Prostate gland (tissue), 2 donors: ENCODE measurements at places on chromosomes 12 and 14. TPM values are rescaled to one million over a fixed set of nuclear protein-coding genes. Genes with fewer than 3 reads are reported as not detected.
A peak's percentile ranks its signal among the peaks of the same experiment; 100 is the strongest.

The STYK1 gene
- 39.7 TPM for total RNA-seq

DNA sequence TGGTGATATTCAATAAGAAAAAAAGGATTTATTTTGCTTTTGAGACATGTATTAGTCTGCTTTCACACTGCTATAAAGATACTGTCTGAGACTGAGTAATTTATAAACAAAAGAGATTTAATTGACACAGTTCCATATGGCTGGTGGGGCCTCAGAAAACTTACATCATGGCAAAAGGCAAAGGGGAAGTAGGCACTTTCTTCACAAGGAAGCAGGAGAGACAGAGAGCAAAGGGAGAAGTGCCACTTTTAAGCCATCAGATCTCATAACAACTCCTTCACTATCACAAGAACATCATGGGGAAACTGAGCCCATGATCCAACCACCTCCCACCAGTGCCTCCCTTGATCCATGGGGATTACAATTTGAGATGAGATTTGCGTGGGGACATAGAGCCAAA, 43.9 kb downstream of the BHLHE41 start:
- DNase-seq = no peak
- H3K4me1 ChIP-seq = no peaks in the 10 kb centered on the region
- H3K27ac ChIP-seq = no peak overlapping the region

- peaks cover 9% of the 10 kb centered on the region for H3K4me1 ChIP-seq
- H3K27ac ChIP-seq = peak overlapping the region; percentile 65
- H3K27me3 ChIP-seq = no peaks in the 10 kb centered on the region
- peak overlapping the region; percentile 62 for H3K4me3 ChIP-seq
- DNase-seq = no peak
These were observed 645 bp downstream of the JDP2 start for GRCh38 chr14:75428230-75429104.

- no peak overlapping the region for H3K27ac ChIP-seq
- no peak for DNase-seq
- no peaks in the 10 kb centered on the region for H3K4me1 ChIP-seq
- no peaks in the 10 kb centered on the region for H3K36me3 ChIP-seq
These were observed 26.6 kb downstream of the MBIP start for GRCh38 chr14:36293824-36294223.

The KRT77 gene
- total RNA-seq = 0.57 TPM

GRCh38 chr12:28191051-28192048, 1.1 kb downstream of the CCDC91 start:
- no peaks in the 10 kb centered on the region for H3K4me1 ChIP-seq
- no peaks in the 10 kb centered on the region for H3K36me3 ChIP-seq
- peak overlapping the region; percentile 95 for H3K27ac ChIP-seq
- no peak for DNase-seq
- no peaks in the 10 kb centered on the region for H3K27me3 ChIP-seq

- H3K27me3 ChIP-seq = no peaks in the 10 kb centered on the region
- no peaks in the 10 kb centered on the region for H3K4me1 ChIP-seq
- no peaks in the 10 kb centered on the region for H3K36me3 ChIP-seq
- H3K27ac ChIP-seq = no peak overlapping the region
These were observed 224.1 kb upstream of the TMEM132C start for GRCh38 chr12:128042825-128043224.

DNA sequence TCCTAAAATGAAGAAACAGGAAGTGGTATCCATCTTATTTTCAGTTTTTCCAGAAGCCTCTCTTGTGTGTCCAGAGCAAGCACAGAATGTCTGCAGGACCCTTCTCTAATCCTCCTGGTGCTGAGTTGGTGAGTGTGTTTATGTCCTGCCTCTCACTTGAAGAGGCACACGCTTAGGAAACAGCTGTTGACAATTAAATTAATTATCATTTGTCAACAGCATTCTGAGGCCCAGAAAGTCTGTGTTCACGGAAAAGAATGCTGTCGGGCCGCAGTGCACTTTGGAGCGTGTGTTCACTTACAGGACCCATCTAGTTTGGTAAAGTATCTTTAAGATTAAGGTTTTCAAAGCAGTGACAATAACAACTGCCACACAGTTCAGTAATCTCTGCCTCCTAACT, 70.5 kb downstream of the LMNTD1 start:
- no peak for DNase-seq
- H3K27ac ChIP-seq = no peak overlapping the region
- H3K4me1 ChIP-seq = no peaks in the 10 kb centered on the region
- no peaks in the 10 kb centered on the region for H3K36me3 ChIP-seq

DNA sequence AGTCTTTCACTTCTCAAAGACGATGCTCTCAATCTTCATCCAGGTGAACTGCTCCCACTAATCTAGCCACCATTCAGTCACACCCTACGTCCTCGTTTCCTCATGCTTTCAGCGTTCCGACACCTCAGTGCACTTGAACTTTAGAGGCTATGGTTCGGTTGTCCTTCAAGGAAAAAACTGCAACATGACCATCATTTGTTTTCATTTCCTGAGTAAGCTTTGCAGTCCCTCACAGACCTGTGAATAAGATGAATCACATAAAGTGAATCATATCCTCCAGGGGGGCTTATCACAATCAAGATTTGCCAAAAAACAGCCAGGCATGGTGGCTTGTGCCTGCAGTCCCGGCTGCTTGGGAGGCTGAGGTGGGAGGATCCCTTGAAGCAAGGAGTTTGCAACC, 80.2 kb downstream of the TMCC3 start:
- H3K4me1 ChIP-seq = no peaks in the 10 kb centered on the region
- H3K27me3 ChIP-seq = no peaks in the 10 kb centered on the region
- H3K4me3 ChIP-seq = no peak overlapping the region
- no peaks in the 10 kb centered on the region for H3K36me3 ChIP-seq
- no peak for DNase-seq
- no peak overlapping the region for H3K27ac ChIP-seq

DNA sequence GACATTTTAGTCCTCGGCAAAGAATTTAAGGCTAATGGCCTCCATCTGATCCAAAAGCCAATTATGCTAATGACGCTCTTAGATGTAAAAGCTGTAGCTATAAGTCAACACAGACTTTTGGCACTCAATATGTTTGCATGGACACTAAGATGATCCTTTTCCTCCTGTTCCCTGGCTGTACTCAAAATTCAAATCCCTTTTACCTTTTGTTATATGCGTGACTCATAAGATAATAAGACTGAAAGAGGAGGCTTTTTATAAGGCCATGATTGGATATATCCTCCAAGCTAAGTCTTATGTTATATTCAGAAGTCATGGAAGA, 89.8 kb downstream of the PDZRN4 start:
- H3K4me3 ChIP-seq = no peak overlapping the region
- no peaks in the 10 kb centered on the region for H3K27me3 ChIP-seq
- no peaks in the 10 kb centered on the region for H3K4me1 ChIP-seq
- H3K27ac ChIP-seq = no peak overlapping the region

DNA sequence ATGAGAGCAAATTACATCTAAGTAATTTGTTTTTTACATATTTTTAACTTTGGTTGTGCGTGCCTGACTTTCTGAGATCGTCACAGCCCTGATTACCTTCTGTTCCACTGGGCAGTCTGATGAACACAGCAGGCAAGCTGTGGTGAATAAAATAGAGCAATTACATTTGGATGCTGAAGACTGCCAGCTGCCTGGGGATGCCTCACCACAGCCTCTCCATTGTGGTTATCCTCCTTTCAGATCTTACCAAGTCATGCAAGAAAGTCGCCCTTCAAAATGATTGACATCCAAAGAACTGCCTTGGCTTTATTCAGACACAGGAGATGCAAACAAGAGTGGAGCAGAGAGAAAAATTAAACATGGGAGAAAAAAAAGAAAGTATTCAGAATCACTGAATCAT, 456.6 kb upstream of the TMPO start:
- no peaks in the 10 kb centered on the region for H3K27me3 ChIP-seq
- H3K4me3 ChIP-seq = no peak overlapping the region
- DNase-seq = no peak
- H3K4me1 ChIP-seq = no peaks in the 10 kb centered on the region
- no peak overlapping the region for H3K27ac ChIP-seq
- H3K36me3 ChIP-seq = no peaks in the 10 kb centered on the region

The CIT gene
- total RNA-seq = 13.1 TPM

DNA sequence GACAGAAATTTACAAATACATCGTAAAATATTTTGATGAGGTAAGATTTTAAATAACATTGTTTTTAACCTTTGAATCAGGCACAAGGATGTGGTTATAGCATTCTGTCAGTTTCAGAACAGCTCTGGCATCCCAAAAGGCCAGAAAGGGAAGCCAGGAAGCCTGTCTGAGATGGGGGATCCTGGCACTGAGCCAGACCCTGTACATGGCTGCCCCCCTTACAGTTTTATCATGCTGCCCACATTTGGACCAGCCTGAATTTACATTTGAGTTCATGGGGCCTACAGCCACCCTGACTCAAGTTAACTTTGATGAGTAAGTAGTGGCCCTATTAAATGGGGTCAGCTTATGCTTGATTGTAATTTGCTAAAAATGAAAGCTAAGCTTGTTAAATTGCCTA, 155.6 kb downstream of the PLXNC1 start:
- DNase-seq = no peak
- no peak overlapping the region for H3K4me3 ChIP-seq
- no peaks in the 10 kb centered on the region for H3K36me3 ChIP-seq

The PZP gene
- 0.62 TPM for total RNA-seq

The BDKRB2 gene
- total RNA-seq = 0.97 TPM

DNA sequence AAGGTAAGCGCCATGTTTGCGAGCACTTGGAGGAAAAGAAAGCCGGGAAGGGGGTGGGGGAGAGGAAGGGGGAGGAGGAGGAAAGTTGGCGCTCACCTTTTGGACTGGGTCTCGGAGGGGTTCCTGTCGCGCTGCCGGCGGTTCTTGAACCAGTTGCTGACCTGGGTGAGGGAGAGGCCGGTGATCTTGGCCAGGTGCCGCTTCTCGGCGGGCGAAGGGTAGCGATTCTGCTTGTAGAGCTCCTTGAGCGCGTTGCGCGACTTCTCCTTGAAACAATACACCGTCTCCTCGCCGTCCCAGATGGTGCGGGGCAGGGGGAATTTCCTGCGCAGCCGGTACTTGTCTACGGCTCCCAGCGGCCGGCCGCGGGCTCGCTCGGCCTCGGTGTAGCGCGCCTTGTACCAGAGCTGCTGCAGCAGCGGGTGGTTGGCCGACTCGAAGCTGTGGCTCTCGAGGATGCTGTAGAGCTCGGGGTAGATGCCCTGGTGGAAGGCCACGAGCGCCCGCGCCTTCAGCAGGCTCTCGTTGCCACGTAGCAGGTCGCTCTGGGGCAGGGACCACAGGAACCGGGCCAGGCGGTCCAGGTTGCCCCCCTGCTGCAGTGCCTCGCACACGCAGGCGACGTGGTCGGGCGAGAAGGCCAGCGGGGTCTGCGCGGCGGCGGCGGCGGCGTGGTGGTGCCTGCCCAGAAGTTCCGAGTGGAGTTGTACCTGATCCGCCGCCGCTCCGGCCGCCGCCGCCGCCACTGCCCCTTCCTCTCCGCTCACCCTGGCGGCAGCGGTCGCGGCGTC, 840 bp downstream of the SIX4 start:
- no peaks in the 10 kb centered on the region for H3K27me3 ChIP-seq
- peak overlapping the region; percentile 88 for H3K4me3 ChIP-seq
- H3K4me1 ChIP-seq = no peaks in the 10 kb centered on the region
- peak; percentile 38 for DNase-seq
- H3K36me3 ChIP-seq = no peaks in the 10 kb centered on the region
- peak overlapping the region; percentile 84 for H3K27ac ChIP-seq

DNA sequence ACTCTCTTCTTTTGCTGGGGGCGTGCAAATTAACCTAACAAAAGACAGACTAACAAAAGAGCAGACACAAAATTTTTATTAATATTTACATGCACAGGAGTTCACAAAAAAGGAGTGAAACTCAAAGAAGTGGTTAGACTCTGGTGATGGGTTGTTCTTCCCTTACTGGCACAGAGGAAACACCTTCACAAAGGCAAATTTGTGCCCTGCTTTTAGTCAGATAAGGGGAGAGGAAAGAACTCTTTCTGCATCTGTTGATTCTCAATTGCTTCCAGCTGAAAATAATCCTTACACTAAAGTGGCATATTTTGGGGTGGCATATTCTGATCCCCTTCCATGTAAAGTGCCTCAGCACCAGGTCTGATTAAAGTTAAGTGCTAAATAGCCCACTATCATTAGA, 190.2 kb upstream of the AMIGO2 start:
- H3K36me3 ChIP-seq = no peaks in the 10 kb centered on the region
- no peaks in the 10 kb centered on the region for H3K27me3 ChIP-seq
- no peak for DNase-seq
- H3K27ac ChIP-seq = no peak overlapping the region

The COX8C gene
- 10.8 TPM for total RNA-seq

DNA sequence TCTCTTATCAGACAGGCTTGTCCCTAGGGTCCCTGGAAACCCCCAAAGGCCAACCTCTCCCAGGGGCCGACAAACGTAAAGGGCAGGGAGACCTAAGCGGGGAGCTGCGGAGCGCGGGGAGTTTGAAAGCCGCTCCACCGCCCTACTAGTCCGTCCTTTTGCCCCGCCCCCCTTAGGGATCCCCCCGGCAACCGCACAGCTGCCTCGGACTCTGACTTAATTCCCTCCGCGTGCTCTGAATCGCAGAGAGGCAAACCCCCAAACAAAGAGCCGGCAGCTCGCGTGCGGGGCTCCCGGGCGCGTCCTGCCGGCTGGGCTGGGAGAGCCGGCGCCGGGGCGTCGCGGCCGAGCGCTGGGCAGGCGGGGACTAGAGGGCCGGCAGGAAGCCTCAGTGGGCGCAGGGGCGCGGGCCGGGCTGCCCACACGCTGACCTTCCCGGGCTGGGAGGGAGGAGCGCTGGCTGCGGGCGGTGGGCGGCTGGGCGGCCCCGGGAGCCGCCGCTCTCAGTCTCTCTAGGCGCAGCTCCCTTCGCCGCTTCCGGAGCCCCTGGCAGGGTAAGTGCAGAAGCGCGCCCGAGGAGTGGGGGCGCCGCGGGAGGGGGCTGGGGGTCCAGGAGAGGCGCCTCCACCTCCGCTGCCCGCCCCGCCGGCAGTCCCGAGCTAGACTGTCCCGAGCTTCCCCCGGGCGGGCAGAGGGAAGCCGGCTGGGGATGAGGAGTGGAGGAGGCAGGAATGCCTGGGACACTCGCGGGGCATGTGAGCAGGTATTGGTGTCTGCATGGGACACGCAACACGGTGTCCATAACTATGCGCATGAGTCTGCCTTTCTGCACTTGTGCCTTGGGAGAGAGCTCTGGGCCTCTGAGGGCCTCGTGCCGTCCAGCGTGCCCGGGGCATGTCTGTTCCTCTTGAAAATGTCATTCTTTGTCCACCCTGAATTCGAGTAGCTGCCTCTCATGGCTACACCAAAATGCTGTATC, at the start of gene TSPAN11:
Gene TSPAN11, plus strand, starts transcription at position 506 of the 979 bp plus-strand sequence. CDS start 27,244 bp downstream, outside the sequence.
- H3K4me1 ChIP-seq = no peaks in the 10 kb centered on the region
- DNase-seq = no peak
- no peaks in the 10 kb centered on the region for H3K27me3 ChIP-seq
- H3K36me3 ChIP-seq = no peaks in the 10 kb centered on the region
- H3K4me3 ChIP-seq = peak within 1 kb of the TSS; percentile 34
- H3K27ac ChIP-seq = peak within 1 kb of the TSS; percentile 17
